ENCODE measurements at places on chromosomes 12 and 14. TPM values are rescaled to one million over a fixed set of nuclear protein-coding genes. Genes with fewer than 3 reads are reported as not detected.

DNA sequence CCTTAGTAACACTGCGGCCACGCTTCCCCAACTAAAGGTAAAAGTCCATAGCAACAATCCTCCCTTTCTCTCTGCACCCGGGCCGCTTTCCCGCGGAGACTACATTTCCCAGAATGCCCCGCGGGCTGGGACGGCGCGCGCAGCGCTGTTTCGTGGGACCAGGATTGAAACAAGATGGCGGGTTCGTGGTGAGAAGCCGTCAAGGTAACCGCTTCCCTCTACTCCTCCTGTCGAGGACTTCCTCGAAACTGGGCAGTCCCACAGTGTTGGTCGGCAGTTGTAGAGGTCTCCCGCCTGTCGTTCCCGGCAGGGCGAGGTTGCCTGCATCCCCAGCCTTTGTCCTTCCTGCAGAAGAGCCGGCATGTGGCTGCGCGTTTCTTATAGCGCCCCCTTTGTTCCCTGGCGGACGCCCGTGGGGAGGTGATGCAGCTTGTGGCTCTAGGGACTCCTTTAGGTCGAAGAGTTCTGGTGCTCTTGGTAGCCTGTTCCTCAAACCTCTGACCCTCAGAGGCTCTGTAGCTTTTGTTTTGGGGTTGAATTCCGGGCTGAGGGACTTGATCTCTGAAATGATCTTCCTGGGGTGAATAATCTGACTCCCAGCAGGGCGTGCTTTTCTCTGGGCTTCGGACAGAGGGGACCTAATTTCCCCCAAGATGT lies at the start of gene MRPL42:
MRPL42 (plus strand) TSS at position 164 of the 657 bp plus-strand sequence. CDS start 1,772 bp downstream, outside the sequence.
- DNase-seq = peak; percentile 98

DNA sequence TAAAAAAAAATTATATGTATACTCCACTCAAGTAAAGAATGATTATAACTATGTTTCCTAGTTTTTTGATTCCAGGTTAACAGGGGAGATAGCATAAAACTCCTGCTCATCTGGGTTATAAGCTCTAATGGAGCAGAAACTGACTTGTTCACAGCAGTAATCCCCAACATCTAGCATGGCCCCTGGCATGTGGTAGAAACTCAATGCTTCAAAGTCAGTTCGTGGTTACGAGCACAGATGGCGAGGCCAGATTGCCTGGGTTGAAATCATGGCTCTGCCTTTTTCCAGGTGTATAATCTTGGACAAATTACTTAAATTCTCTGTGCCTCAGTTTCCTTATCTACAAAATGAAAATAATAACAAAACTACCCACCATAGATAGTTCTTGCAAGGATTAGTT lies 183.8 kb downstream of the TTC7B start:
- no peak for DNase-seq

DNA sequence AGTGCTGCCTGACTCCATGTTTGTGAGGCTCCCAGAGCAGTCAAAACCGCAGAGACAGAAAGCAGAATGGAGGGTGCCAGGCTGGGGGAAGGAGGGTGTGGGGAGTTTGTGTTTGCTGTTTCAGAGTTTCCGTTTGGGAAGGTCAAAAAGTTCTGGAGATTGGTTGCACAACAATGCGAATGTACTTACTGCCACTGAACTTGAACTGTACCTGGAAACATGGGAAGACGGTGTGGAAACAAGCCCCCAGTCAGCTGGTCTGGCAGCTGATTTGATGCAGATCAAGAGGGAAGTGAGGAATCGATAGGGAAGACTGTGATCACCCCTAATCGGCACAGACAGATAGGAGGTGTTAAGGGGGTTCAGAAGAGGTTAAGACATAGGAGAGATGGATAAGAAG lies 35.3 kb upstream of the INF2 start:
- DNase-seq = no peak

GRCh38 chr14:26548406-26548805 lies 49.4 kb downstream of the NOVA1 start:
- no peak for DNase-seq

DNA sequence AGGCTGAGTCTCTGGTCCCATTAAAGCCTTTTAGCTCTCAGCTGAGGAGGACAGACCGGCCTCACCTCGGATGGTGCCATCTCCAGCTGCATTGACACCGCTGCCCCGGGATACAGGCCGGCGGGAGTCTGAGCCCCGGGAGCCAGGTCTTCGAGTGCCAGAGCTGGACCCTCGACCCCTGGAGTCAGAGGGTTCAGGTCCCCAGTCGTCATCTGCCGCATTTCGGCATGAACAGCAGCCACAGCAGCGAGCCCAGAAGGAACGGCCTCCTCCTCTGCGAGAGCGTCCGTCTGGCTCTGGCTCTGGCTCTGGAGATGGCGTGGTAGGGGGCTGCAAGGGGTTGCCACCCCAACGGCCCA lies 1.0 kb downstream of the TGM1 start:
- DNase-seq = no peak

GRCh38 chr12:26188127-26188526 lies 7.2 kb upstream of the SSPN start:
- DNase-seq = no peak

GRCh38 chr12:126706300-126706699 lies 1560.7 kb upstream of the TMEM132C start:
- DNase-seq = no peak

DNA sequence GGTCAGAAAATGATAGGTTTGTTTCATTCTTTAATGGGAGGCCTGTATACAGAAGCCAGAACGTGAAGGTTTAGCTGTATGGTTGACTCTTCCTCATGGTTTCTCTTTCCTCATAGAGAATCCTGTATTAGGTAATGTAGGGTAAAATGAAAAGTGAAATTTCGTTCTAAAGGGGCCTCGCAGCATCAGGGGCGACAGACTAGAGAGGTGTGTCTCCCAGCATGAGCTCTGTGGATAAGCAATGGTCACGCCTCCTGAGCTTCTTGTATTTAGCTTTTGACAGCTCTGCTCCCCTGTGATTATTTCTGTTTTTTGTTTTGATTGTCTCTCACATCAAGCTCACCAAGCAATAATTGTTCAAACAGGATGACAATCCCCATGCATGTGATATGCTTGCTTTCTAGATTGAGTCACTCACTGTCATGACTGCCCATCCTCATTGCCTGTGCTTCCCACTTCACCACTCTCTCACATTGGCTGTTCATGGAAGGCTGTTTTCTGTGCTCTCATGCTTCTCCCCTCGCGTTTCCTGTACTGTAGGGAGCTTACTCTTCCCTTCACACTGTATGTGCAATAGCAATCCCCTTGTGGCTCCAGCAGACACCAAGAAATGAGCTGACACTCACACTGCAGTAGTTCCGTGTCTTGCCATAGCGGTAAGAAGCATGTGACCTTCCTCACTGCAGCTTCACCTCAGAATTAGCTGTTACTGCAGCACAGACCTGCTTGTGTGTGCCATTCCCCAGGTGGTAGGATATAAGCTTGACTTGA lies 44.0 kb downstream of the RAD52 start:
- DNase-seq = no peak

- DNase-seq = no peak
Measured at GRCh38 chr12:109968032-109968420, 28.1 kb downstream of the GIT2 start.

DNA sequence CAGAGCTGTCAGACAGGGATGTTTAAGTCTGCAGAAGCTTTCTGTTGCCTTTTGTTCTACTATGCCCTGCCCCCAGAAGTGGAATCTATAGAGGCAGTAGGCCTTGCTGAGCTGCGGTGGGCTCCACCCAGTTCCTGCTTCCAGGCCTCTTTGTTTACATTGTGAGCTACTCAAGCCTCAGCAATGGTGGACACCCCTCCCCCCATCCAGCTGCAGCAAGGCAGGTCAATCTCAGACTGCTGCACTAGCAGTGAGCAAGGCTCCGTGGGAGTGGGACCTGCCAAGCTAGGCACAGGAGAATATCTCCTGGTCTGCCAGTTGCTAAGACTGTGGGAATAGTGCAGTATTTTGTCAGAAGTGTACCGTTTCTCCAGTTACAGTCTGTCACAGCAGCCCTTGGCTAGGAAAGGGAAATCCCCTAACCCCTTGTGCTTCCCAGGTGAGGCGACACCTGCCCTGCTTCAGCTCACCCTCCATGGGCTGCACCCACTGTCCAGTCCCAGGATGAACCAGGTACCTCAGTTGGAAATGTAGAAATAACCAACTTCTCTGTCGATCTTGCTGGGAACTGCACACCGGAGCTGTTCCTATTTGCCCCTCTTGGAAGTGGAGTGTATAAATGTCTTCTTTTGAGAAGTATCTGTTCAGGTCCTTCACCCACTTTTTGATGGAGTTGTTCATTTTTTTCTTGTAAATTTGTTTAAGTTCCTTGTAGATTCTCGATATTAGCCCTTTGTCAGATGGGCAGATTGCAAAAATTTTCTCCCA lies 213.5 kb upstream of the SLC38A2 start:
- DNase-seq = no peak

DNA sequence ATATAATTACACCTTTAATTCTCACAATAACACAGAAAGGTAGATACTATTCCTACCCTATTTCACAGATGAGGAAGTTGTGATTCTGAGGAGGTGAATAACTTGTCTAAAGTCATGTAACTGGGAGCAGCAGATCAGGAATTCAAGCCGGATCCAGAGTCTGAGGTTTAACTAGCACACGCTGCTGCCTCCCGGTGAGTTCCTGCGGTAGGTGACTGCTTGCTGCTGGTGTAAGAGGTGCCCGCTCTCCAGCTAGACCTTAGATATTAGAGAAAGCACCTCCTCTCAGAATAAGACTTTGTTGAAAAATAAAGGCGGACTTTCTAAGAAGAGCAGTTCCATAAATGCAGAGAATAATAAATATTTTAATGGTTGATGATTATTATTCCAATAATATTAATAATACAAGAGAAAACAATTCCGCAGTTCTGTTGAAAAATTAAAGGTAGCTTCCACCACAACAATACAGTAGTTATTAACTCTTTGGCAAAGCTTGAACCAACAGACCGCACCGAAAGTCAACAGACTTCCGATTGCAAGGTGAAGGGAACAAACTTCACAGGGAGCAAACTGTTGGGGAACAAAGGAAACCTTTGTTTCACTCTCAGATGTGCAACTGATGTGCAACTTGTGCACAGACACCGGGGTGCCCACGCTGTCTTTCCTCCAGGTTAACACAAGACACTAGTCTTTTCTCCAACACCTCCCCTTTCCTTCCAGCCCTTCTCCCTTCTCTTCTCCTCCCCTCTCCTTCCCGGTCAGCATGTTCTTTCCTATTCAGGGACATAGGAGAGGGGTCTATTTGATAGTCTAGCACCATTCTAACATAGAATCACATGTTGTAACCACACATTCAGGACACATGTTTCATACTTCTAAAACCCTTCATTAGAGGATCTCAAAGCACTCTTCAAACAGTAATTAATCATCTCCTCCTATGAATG lies 73.2 kb upstream of the EGLN3 start:
- no peak for DNase-seq

- DNase-seq = no peak
Measured at GRCh38 chr12:77047341-77048109, 17.8 kb downstream of the E2F7 start.

Gene CCDC85C
- total RNA-seq = 31.0 TPM

Gene CRY1
- 39.1 TPM for total RNA-seq
